ENCODE measurements at places on chromosomes 5 and 9.

DNA sequence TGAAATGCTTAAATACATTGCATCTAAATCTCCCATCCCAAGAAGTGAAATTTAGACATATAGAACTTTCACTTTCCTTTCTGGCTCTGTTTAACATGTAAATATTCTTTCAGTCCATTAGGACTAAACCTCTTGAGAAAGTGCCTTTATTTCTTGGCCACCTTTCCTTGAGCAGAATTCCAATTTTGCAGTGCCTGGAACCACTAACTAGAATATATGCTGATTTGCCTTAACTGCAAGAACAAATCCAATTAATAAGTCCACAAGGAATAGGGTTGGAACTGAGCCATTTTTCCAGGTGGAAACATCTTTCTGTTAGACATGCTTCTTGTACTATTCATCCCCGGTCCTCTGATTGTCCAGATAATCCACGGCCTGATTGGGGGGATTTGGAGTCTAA, 478.0 kb downstream of the ENC1 start:
- no peak for DNase-seq

- no peak for DNase-seq
Measured at GRCh38 chr9:135000647-135001245, 83.0 kb upstream of the FCN1 start.

GRCh38 chr5:172561151-172561550, 79.9 kb upstream of the NEURL1B start:
- DNase-seq, result no peak

DNA sequence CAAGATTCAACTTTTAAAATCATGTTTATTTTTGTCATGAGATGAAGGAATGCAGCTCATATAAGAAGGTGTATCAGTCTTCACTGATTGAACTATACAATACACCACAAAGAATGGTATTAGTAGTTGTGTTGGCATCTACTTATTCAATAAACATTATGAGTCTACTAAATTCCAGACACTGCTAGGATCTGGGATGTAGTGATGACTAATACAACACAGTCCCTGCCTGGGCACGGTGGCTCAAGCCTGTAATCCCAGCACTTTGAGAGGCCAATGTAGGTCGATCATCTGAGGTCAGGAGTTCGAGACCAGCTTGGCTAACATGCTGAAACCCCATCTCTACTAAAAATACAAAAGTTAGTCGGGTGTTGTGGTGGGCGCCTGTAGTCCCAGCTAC, 171.4 kb upstream of the NFIB start:
- no peak for DNase-seq

DNA sequence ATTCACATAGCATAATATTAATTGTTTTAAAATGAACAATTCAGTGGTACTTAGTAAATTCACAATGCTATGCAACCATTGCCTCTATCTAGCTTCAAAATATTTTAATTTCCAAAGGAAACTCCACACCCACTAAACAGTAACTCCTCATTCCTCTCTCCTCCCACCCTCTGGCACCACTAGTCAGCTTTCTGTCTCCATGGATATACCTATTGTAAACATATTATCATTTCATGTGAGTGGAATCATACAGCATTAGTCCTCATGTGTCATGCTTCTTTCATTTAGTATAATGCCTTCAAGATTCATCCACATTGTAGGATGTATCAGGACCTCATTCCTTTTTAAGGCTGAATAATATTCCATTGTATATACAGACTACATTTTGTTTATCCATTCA, 48.6 kb downstream of the PHF2 start:
- DNase-seq, result no peak

DNA sequence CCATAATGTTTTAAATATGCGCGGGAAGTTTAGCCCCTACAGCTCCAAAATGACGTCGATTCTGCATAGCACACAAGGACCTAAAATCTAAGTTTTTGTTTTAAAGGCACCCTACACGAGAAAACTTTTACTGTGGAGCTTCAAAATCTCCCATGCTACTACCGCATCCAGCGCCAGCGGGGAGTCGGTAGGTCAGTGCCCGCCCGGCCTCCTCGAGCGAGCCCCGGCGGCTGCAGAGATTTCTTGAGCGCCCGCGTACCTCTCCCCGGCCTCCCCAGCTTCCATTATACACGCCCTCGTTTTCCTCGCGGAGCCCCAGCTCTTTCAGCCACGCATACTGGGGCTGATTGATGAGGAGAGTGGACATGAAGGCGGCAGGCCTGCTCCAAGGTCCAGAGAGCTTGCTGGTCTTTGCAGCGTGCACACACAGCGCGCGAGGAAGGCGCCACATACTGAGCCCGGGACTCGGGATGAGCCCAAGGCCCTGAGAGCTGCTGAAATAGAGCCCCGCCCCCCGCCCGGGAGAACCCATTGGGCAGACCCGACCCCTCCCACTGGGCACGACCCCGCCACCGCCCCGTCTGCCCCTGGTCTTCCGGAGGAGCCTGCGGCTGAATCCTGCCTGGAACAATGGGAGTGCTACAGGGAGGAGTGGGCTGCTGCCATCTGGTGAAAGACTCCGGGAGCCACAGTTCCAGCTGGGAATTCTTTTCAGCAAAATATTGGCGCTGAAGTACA, at the start of gene ALDH7A1:
Gene ALDH7A1, minus strand, starts transcription at position 472 of the 738 bp plus-strand sequence. Its CDS starts 21 bp downstream, at position 451.
- DNase-seq, result no peak

- DNase-seq, result no peak
Measured at GRCh38 chr9:19498015-19498414, 89.2 kb downstream of the ACER2 start.

DNA sequence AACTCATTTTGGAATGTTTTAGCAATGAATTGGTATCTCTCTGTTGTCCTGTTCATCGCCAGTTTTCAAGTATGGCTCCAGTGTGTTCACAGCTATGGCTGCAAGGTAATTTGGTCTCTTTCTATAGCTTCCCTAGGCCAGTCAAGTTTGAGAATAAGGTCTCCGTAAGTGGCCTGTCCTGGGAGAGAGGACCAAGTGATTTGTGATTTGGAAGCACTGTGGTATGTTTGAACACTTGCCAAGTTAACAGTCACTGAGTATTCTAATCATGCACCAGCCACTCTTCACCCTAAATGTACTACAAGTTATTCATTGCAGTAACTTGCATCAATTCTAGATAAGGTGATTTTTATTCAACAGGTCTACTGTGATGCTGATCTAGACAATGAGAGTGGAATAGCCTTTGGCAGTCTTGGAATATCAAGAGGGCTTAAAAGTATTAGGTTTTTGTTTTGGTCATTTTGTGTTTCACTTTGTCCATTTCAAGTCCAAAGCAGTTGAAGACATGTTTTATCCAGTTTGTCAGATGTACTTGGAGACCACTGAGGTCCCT, 41.1 kb downstream of the G3BP1 start:
- DNase-seq, result no peak

Measured in activated T-helper 1 cell treated with anti-CD3 and anti-CD28 coated beads, Interleukin-2, amount 50 U/mL, for 16 hours (primary cell).